ENCODE measurements at places on chromosomes 6 and 20. TPM values are rescaled to one million over a fixed set of nuclear protein-coding genes. Genes with fewer than 3 reads are reported as not detected.

- DNase-seq: no peak
These were observed 452.1 kb upstream of the PLCB4 start for GRCh38 chr20:8616792-8617191.

DNA sequence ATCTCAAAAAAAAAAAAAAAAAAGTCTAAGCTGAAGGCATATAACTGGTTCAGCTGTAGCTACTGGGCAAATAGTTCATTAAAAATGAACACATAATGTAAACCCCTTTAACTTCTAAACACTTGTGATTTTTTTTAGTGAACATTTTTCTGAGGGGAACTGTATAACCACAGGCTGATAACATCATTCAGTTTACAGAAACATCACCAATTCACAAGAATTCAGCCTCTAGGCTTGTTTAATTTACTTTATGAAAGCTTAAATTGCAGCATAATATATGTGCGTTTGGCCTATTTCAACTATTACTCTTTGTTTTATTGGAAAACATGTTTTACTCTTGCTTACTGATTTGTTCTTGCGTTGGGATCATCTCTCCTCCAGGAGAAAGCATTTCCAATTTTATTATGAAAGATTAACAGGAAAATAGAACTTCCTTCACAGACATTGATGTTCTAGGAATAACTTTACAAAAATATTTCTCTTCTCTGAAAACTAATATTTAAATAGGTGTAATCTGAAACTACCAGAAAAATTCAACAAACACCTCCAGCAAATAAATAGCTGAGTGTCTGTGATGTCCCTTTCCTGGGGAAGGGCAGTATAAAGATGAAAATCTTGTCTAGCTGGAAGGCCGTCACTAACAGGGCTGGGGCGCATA lies 284.5 kb downstream of the UST start:
- DNase-seq: no peak

- DNase-seq: no peak
These were observed 8.6 kb downstream of the TOP1 start for GRCh38 chr20:41037179-41037578.

DNA sequence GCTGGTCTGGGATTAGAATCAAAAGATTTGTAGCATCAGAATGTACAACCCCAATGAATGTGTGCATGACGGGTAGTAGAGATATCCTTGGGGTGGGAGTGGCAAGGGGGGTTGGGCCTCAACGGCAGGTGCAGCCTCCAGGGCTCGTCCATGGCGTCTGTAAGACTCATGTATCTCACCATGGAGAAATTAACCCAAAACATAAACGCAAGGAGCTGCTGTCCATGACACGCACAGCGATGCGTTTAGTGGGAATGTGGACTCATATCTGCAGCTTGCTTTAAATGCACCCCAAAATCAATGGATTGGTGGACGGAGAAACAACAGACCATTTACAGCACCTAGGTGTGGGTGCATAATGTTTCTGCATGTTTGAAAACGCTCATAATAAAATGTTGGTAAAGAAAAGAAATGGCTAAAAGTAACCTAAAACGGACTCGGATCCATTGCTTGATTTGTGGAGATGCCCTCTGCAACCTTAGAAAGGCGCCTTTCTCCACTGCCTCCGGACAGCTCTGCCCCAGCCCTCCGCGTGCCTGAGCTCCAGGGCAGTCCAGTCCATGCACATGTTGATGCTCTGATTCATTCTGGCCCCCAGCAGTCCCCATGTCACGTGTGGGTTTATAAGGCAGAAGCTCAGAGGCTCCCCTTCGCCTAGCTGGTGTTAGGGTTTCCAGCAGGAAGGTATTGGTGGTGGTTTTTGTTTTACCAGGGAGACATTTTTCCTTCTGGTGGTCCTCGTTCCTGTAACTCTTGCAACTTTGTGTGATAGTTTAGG lies 24.5 kb downstream of the PYGB start:
- DNase-seq: no peak

GRCh38 chr20:62428396-62429295 lies 1.3 kb upstream of the RBBP8NL start:
- DNase-seq: no peak

DNA sequence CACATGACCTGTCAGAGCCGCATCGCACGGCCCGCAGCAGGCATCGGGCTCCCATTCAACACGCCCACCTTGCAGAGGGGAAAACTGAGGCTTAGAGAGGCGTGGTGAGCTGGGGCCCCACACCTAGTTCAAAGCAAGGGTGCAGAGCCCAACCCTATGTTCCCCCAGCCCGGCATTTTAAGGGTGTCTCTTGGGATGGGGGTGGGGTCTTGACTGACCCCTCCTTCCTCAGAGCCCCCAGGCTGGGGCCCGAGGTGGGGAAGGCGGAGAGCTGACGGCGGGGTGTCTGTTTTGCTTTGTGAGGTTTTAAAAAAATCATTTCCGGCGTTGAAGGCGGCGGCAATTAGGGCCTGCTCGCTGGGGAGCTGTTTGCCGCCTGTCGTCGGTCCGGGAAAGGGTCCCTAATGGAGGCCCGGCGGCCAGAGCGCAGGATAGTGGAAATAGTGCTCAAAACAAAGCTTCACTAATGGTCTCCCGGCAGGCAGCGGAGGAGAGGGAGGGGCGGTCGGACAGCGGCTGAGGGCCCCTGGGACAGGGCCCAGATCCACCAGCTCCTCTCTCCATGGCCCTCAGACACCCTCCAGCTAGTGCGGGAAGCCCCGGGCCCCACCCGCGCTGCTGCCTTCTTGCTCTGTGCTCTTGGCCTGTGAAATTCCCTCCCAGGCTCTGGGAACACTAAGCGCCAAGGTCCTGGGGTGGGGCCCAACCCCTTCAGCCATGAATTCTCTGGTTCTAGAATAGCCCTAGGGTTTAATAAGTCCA lies 11.9 kb downstream of the VSTM2L start:
- peak; percentile 85 for DNase-seq

GRCh38 chr20:5504061-5504739 lies 187.4 kb upstream of the PROKR2 start:
- no peak for DNase-seq

- DNase-seq: peak; percentile 47
These were observed 264.3 kb downstream of the TFAP2C start for GRCh38 chr20:56893226-56893917.

DNA sequence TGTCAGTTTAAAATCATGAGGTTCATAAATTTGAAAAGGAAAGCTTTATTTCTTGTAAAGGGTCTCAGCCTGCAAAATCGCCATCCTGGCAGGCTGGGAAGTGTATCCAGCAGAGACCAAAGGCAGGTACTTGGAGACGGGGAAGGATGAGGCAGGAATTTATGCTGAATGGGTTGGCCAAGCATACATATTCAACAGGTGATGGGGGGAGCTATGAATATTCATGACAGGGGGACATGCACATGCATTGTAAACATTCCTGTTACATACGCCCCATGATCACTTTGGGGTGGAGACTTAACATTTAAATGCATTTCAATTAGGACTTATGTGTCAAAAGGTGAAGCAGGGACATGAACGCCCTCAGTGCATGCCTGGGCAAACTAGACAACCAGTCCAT lies 9.8 kb upstream of the SLC22A1 start:
- no peak for DNase-seq

GRCh38 chr6:116580198-116580597 lies 8.9 kb downstream of the RWDD1 start:
- DNase-seq: no peak

DNA sequence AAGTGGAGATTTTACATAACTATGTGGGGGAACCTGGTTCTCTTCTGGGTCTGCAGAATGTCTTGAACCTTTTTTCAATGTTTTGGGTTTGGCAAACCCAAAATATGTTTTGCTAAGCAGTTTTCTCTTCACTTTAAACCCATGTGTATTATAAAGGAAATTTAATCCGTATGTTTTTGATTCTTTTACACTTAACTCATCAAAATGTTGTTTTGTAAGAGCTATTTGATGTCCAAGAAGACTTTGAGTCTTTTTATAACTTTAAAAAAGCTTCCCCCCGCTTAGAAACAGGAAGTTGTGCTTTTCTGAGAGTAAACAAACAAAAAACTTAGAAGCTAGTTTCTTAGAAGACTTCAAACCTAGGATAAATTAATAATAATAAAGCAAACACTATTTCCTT lies 81.9 kb upstream of the CEP162 start:
- DNase-seq: no peak

DNA sequence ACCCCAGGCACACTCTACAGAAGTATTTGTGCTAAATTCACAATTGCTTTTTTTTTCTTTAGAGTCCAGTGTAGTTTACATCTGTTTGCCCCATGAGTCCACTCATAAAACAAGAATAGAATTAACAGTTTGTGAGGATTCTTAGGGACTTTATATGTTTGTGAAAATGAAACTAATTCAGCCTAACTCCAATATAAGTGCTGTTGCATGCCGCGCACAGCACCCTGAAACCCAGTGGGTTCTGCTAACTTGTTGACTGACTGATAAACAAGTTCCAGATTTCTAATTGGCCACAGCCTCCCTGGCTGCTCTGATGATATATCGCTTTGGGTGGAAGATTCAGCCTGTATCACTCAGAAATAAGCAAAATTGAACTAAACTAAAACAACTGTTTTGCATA lies 561.4 kb downstream of the PKHD1 start:
- no peak for DNase-seq

GRCh38 chr6:34028691-34029360 lies 117.1 kb downstream of the GRM4 start:
- no peak for DNase-seq

DNA sequence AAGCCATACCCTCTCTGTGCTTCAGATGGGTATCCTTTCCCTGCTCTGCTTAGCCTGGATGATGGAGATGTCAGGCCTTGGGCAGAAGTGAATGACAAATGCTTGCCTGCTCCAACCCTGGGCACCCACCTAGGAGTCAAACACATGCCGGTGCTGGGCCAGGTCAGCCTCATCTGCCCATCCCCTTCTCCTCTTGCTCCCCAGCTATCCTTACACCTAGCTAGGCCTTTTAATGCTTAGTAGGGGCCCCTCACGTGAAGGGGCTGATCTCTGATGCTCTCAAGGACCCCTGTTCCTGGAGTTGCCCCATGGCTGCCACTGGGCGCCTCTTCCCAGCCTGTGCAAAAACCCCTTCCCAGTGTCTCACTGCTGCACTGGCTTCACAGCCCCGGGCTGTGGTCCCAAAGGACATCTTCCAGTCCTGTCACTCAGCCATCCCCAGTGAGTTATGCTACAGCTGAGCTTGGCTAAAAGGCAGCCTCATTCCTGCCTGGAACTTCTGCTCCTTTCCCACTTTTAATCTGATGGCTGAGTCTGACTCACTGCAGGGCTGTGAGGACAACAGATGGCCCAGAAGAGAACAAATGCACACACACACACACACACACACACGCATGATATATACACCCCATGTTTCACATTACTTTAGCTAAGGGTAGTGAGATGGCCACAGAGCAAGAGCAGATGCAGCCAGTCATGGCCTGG lies 12.8 kb upstream of the SDCBP2 start:
- no peak for DNase-seq

DNA sequence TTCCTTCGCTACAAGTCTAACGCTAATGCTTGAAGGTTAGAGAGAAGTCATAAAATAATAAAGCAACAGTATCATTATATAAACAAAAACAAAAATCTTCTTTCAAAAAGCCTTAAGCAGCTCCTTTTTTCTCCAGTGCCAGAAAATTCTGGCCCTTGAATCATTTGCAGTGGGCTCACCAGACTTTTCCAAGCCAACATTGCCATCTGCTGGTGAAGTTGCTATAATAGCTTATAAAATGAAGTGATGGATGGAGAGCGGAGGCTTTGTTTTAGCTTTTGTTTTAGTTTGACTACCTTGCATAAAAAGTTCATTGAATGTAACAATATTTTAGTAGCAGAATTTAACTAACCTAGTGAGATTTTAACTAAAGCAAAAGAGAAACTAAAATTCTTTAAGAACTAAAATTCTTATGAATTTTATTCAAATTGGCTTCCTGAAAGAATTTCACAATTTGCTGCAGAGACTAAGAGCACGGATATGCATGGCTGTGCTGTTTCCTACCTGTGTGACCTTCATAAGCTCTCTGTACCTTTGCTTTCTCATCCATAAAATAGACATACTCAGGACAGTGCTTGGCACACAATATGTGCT lies 44.8 kb upstream of the SLC2A12 start:
- peak; percentile 89 for DNase-seq

VARS2 gene
- total RNA-seq: 21.5 TPM

ADGB gene
- not detected for total RNA-seq

CFAP206 gene
- total RNA-seq: 0.53 TPM

LPA gene
- total RNA-seq: not detected

BMP2 gene
- 7.3 TPM for total RNA-seq

TPX2 gene
- total RNA-seq: 226 TPM

HLA-DOA gene
- 38.0 TPM for total RNA-seq

PROKR2 gene
- not detected for total RNA-seq

PGC gene
- total RNA-seq: not detected
